ENCODE measurements at places on chromosomes 13 and 19. TPM values are rescaled to one million over a fixed set of nuclear protein-coding genes. Genes with fewer than 3 reads are reported as not detected.

DNA sequence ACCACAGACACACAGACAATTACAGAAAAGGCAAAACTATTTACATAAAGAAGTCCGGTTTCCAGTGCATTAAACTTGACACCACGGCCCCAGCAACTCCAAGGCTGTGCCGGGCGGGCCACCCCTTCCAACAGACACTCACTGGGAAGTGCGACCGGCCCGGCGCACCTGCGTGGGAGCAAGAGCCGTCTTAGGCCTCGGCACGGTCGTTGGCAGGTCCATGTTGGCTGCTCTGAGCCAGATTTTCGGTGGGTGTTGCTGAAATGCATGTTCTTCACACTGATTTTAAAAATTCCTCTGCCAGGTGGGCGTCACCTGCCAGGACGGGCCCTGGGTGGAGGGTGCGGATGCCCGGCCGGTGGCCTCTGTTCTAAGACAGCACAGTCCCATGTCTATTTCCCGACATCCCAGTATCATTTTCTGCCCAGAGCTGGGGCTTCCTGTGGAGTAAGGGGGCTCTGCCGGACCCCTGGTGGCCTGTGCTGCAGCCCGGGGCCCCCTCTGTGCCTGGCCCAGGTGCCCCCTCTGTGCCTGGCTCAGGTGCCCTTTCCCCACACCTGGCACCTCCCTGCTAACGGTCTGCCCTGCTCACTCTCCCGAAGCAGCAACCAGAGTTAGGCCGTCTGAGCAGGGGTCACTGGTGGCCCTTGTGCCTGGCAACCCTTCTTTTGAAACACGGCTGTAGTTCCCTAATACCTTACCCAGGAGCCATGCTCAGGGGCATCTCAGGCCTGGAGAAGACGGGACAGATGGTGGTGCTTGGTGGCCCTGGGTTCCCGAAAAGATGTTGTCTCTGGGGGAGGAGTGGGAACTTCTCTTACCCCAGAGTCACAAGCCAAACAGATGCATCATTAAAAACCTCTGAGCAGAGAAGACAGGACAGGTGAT, 9.2 kb downstream of the TMEM255B start:
- H3K36me3 ChIP-seq: no peaks in the 10 kb centered on the region
- no peak overlapping the region for H3K4me3 ChIP-seq
- H3K4me1 ChIP-seq: no peaks in the 10 kb centered on the region
- no peak for DNase-seq
- H3K27me3 ChIP-seq: no peaks in the 10 kb centered on the region

DNA sequence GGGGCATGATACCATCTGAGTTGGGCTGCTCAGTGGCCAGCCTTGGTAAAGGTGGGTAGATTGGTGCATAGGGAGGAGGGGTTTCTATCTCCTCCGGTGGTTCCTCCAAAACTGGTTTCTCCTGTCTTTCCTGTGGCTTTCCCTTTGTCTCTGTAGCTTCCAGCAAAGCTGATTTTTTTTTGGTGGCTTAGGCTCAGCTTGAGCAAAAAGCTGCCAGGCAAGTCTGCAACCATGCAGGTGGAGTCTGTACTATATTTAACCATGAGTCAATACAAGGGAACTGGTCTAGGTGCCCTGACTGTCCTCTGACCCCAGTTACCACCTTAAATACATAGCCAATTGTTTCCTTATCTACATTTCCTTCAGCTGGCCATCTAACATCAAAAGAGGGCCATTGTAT, 64.0 kb upstream of the ZNF681 start:
- no peaks in the 10 kb centered on the region for H3K27me3 ChIP-seq
- H3K27ac ChIP-seq: no peak overlapping the region
- DNase-seq: no peak
- H3K4me3 ChIP-seq: no peak overlapping the region
- H3K36me3 ChIP-seq: no peaks in the 10 kb centered on the region

- DNase-seq: no peak
- no peak overlapping the region for H3K27ac ChIP-seq
- no peak overlapping the region for H3K4me3 ChIP-seq
- H3K36me3 ChIP-seq: no peaks in the 10 kb centered on the region
- no peaks in the 10 kb centered on the region for H3K27me3 ChIP-seq
- H3K4me1 ChIP-seq: no peaks in the 10 kb centered on the region
These were observed 5.9 kb downstream of the VAV1 start for GRCh38 chr19:6778386-6778785.

GRCh38 chr19:41339936-41340335, 13.8 kb downstream of the TGFB1 start:
- DNase-seq: no peak
- H3K27ac ChIP-seq: no peak overlapping the region
- no peaks in the 10 kb centered on the region for H3K4me1 ChIP-seq
- H3K36me3 ChIP-seq: no peaks in the 10 kb centered on the region

GRCh38 chr19:42295831-42296525, 6.0 kb upstream of the PRR19 start:
- DNase-seq: peak; percentile 93

- no peak for DNase-seq
- H3K27ac ChIP-seq: no peak overlapping the region
- no peaks in the 10 kb centered on the region for H3K36me3 ChIP-seq
- no peaks in the 10 kb centered on the region for H3K27me3 ChIP-seq
- no peak overlapping the region for H3K4me3 ChIP-seq
These were observed 30.3 kb upstream of the FRY start for GRCh38 chr13:32001154-32001768.

GRCh38 chr19:30144802-30145201, 202.8 kb downstream of the URI1 start:
- DNase-seq: peak; percentile 33
- H3K4me3 ChIP-seq: no peak overlapping the region
- no peaks in the 10 kb centered on the region for H3K27me3 ChIP-seq
- no peaks in the 10 kb centered on the region for H3K36me3 ChIP-seq
- no peaks in the 10 kb centered on the region for H3K4me1 ChIP-seq

- no peaks in the 10 kb centered on the region for H3K36me3 ChIP-seq
- DNase-seq: no peak
- H3K4me3 ChIP-seq: no peak overlapping the region
- H3K4me1 ChIP-seq: no peaks in the 10 kb centered on the region
- H3K27me3 ChIP-seq: no peaks in the 10 kb centered on the region
These were observed 5.9 kb downstream of the KLF12 start for GRCh38 chr13:74128156-74128767.

DNA sequence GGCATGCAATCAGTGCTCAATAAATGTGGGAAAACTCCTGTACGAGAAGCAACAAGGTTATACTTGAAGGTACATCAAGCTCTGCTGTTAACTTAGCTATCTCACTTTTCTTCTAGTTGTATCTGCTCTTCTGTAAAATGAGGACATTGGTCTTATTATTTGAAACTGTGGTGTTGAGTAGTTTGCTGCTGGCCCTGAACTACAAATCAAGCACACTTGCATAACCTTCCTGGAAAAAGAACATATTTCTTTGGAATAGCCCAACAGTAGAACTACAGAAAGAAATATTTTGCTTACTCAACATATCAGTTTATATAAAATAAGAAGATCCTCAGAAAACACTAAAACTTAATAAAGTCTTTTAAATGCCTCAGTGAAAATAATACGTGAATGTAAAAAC, 203.0 kb downstream of the KCTD12 start:
- H3K4me1 ChIP-seq: no peaks in the 10 kb centered on the region
- H3K27ac ChIP-seq: no peak overlapping the region
- no peak for DNase-seq
- H3K4me3 ChIP-seq: no peak overlapping the region

DNA sequence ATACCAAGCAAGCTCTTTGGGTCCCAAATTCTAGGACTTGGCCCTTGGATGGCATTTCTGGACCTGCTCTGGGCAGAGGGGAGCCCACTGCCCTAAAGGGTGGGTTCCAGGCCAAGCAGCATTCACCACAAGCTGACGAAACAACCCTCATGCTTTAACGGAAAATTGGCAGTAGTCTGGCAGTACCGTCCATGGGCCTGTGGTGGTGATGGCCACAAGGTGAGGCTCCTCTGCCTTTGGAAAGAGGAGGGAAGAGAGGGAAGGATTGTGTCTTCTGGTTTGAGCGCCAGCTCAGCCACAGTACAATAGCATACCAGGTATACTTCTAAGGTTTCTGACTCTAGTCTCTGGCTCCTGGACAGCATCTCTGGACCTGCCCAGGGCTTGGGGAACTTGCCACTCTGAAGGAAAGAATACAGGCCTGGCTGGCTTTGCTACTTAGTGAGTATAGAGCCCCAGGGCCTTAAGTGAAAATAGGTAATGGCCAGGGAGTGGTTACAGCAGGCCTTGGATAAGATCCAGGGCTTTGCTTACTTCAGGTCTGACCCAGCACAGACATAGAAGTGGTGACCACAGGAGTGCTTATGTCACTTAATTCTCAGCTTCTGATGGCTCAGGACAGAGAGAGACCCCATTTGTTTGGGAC, 595.5 kb downstream of the LMO7 start:
- no peak overlapping the region for H3K4me3 ChIP-seq
- no peaks in the 10 kb centered on the region for H3K4me1 ChIP-seq
- no peak overlapping the region for H3K27ac ChIP-seq
- no peak for DNase-seq
- H3K27me3 ChIP-seq: no peaks in the 10 kb centered on the region

- DNase-seq: no peak
- H3K4me1 ChIP-seq: no peaks in the 10 kb centered on the region
- H3K27ac ChIP-seq: no peak overlapping the region
- H3K36me3 ChIP-seq: no peaks in the 10 kb centered on the region
- no peak overlapping the region for H3K4me3 ChIP-seq
These were observed 15.2 kb downstream of the ERFL start for GRCh38 chr19:41912899-41913537.

ZNF8 gene
- 3.8 TPM for total RNA-seq

RASAL3 gene
- 1.7 TPM for total RNA-seq

SLC10A2 gene
- 0.74 TPM for total RNA-seq

LIPE gene
- 9.6 TPM for total RNA-seq

LGI4 gene
- 5.8 TPM for total RNA-seq

CDX2 gene
- total RNA-seq: 391 TPM

HSD17B14 gene
- 2.8 TPM for total RNA-seq

APOE gene
- total RNA-seq: 78.9 TPM

FFAR1 gene
- not detected for total RNA-seq

CYP2S1 gene
- 152 TPM for total RNA-seq

NCCRP1 gene
- total RNA-seq: not detected

Data from colonic mucosa (tissue), 4 donors.